ENCODE measurements at places on chromosomes 2 and 18.

GRCh38 chr2:196431076-196431475 lies 208.4 kb upstream of the CCDC150 start:
- DNase-seq, result no peak

GRCh38 chr2:866009-866680 lies 84.5 kb upstream of the SNTG2 start:
- DNase-seq, result no peak

GRCh38 chr18:35099911-35100310 lies 58.7 kb downstream of the MAPRE2 start:
- DNase-seq, result no peak

- no peak for DNase-seq
Observed at GRCh38 chr2:55111570-55112228, 61.4 kb upstream of the RTN4 start.

- DNase-seq, result peak; percentile 40
Observed at GRCh38 chr18:25345081-25345866, 6.7 kb downstream of the ZNF521 start.
